Smooth muscle cell of the umbilical artery (primary cell): ENCODE measurements at places on chromosomes 1 and 21. TPM values are rescaled to one million over a fixed set of nuclear protein-coding genes. Genes with fewer than 3 reads are reported as not detected.

The AADACL4 gene
- total RNA-seq, result not detected in 2 replicates

The ARHGAP30 gene
- 0.05 TPM in 1 of 2 replicates, not detected in the other for total RNA-seq

The ZMYND12 gene
- 0.18 and 0.30 TPM in 2 replicates for total RNA-seq

The FAM151A gene
- total RNA-seq, result not detected in 2 replicates

The RGS8 gene
- not detected in 2 replicates for total RNA-seq

The OR2T33 gene
- not detected in 2 replicates for total RNA-seq

The ADAMTS4 gene
- total RNA-seq, result 14.3 and 20.3 TPM in 2 replicates

The WDR77 gene
- total RNA-seq, result 36.8 and 59.0 TPM in 2 replicates

The NCF2 gene
- total RNA-seq, result not detected in 2 replicates

The MARK1 gene
- total RNA-seq, result 0.59 and 3.5 TPM in 2 replicates

The ADORA3 gene
- not detected in 2 replicates for total RNA-seq

The TPTE gene
- not detected in 2 replicates for total RNA-seq

The CLEC20A gene
- not detected in 2 replicates for total RNA-seq

The SH2D1B gene
- total RNA-seq, result not detected in 2 replicates

The FCGR1A gene
- total RNA-seq, result not detected in 2 replicates

The SPOCD1 gene
- total RNA-seq, result 47.8 and 99.9 TPM in 2 replicates

The C1QA gene
- total RNA-seq, result not detected in 2 replicates

The FCMR gene
- total RNA-seq, result not detected in 2 replicates
